ENCODE measurements at places on chromosomes 4 and X. TPM values are rescaled to one million over a fixed set of nuclear protein-coding genes. Genes with fewer than 3 reads are reported as not detected.

GRCh38 chr4:8396762-8397406, 43.6 kb downstream of the ACOX3 start:
- no peaks in the 10 kb centered on the region for H3K36me3 ChIP-seq
- DNase-seq: no peak
- H3K4me1 ChIP-seq: peaks cover 20% of the 10 kb centered on the region
- H3K27me3 ChIP-seq: no peaks in the 10 kb centered on the region
- H3K27ac ChIP-seq: no peak overlapping the region

Gene NOX1
- total RNA-seq: not detected

- H3K36me3 ChIP-seq: no peaks in the 10 kb centered on the region
- no peak overlapping the region for H3K4me3 ChIP-seq
- H3K4me1 ChIP-seq: no peaks in the 10 kb centered on the region
These were observed 93.6 kb downstream of the AFF2 start for GRCh38 chrX:148593987-148594386.

- no peak for DNase-seq
- H3K4me3 ChIP-seq: no peak overlapping the region
- no peaks in the 10 kb centered on the region for H3K4me1 ChIP-seq
- H3K36me3 ChIP-seq: no peaks in the 10 kb centered on the region
- H3K27me3 ChIP-seq: no peaks in the 10 kb centered on the region
These were observed 28.2 kb upstream of the RASSF6 start for GRCh38 chr4:73648478-73648877.

- H3K4me1 ChIP-seq: no peaks in the 10 kb centered on the region
- no peaks in the 10 kb centered on the region for H3K36me3 ChIP-seq
- H3K27ac ChIP-seq: no peak overlapping the region
- no peaks in the 10 kb centered on the region for H3K27me3 ChIP-seq
These were observed 34.7 kb upstream of the LGI2 start for GRCh38 chr4:25065431-25065858.

Gene SPIN4
- total RNA-seq: 9.0 TPM

Gene SYNPO2
- 0.06 TPM for total RNA-seq

- no peaks in the 10 kb centered on the region for H3K36me3 ChIP-seq
- no peak overlapping the region for H3K27ac ChIP-seq
- no peak for DNase-seq
- H3K4me1 ChIP-seq: no peaks in the 10 kb centered on the region
- no peak overlapping the region for H3K4me3 ChIP-seq
- peaks cover 24% of the 10 kb centered on the region for H3K27me3 ChIP-seq
These were observed 58.2 kb upstream of the NKAP start for GRCh38 chrX:120001787-120002186.

Gene RHOXF1
- not detected for total RNA-seq

Gene MAGED4
- total RNA-seq: 4.6 TPM

- DNase-seq: no peak
- H3K4me3 ChIP-seq: no peak overlapping the region
- no peaks in the 10 kb centered on the region for H3K27me3 ChIP-seq
- H3K27ac ChIP-seq: no peak overlapping the region
- no peaks in the 10 kb centered on the region for H3K4me1 ChIP-seq
- H3K36me3 ChIP-seq: no peaks in the 10 kb centered on the region
These were observed 603.9 kb downstream of the INPP4B start for GRCh38 chr4:142242156-142242555.

Gene CENPVL1
- not detected for total RNA-seq

Gene SPANXA2
- not detected for total RNA-seq

DNA sequence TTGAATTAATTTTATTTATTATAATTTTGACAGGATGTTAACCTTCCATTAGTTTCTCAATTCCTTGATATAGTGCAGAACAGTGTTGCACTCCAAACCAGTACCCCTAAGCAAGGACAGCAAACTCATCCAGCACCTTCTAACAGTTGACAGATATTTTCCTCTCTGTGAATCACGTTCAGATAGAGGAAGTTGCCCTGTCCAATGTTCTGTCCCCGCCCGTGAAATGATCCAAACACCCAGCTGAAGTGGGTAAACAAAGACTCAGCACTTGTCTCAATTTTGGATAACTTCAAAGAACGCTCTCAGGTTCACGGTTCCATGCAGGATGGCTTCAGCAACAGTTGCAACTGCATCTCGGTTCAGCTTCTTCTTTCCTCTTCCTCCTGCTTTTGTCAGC, 1240.0 kb upstream of the ADGRL3 start:
- no peak for DNase-seq
- no peaks in the 10 kb centered on the region for H3K4me1 ChIP-seq
- H3K36me3 ChIP-seq: no peaks in the 10 kb centered on the region
- H3K4me3 ChIP-seq: no peak overlapping the region

Data from PC-3 (cell line).